ENCODE measurements at places on chromosomes 7 and 10.

DNA sequence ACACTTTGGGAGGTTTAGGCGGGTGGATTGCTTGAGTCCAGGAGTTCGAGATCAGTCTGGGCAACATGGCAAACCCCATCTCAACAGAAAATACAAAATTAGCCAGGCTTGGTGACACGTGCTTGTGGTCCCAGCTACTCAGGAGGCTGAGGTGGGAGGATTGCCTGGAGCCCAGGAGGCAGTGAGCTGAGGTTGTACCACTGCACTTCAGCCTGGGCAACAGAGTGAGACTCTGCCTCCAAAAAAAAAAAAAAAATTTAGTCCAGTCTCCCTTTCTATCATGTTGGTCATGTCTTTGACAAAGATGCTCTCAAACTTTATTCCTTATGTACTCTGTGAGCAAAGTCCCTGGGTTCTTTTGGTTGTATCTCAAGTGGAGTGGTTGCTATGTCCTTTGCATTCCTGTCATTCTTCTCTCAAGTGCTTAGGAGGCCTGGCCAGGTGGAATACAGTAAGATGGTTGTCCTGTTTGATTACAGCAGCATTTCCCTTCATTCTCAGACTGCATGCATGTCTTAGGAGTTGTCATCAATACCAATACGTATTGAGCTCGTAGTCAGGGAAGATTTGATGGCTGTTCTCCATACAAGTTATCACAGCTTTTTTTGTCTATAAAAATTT, 85.7 kb downstream of the MMRN2 start:
- DNase-seq, result no peak

- no peak for DNase-seq
These were observed 89.0 kb downstream of the PHTF2 start for GRCh38 chr7:77887567-77887966.

DNA sequence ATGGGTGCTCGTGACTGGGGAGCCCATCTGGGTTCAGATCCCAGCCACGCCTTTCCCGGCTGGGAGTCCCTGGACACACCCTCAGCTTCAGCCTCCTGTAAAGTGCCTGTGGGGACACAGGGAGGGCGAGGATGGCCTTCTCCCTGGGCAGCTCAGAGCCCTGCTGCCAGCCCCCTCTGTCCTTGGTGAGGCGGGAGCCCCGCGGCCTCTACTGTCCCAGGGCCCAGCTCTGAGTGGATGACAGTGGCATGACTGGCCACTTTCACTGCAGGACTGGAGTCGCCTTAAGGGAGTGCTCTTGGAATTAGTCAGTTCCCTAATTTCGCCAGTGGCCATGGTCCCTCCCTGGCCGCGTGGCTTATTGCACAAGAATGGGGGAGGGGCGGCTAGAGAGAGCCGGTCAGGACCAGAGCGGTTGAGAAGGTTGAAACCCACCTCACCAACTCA, 4.6 kb downstream of the BRI3 start:
- peak; percentile 59 for DNase-seq

- DNase-seq, result no peak
These were observed 47.9 kb upstream of the SEMA3D start for GRCh38 chr7:85234730-85235129.

DNA sequence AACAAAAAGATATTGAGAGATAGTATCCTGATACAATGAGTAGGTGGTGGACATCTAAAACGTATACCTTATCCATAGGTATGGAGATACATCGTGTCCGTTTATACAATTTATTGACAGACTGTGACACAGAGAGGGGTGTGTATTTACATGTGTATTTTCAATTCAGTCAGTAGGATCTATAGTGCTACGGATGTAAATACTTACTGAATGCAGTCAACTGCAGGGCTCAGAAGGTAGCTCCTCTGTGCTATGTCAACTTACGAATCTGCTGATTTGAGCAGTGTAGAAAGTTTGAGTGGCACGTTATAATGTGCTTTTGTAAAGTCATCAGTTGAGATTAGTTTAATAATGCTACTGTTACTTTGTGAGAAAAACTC, 626 bp downstream of the ZNF804B start:
- no peak for DNase-seq

- DNase-seq, result no peak
These were observed 831.1 kb upstream of the C7orf33 start for GRCh38 chr7:147759327-147759943.

GRCh38 chr10:75283671-75284470, 48.1 kb upstream of the COMTD1 start:
- DNase-seq, result peak; percentile 50

DNA sequence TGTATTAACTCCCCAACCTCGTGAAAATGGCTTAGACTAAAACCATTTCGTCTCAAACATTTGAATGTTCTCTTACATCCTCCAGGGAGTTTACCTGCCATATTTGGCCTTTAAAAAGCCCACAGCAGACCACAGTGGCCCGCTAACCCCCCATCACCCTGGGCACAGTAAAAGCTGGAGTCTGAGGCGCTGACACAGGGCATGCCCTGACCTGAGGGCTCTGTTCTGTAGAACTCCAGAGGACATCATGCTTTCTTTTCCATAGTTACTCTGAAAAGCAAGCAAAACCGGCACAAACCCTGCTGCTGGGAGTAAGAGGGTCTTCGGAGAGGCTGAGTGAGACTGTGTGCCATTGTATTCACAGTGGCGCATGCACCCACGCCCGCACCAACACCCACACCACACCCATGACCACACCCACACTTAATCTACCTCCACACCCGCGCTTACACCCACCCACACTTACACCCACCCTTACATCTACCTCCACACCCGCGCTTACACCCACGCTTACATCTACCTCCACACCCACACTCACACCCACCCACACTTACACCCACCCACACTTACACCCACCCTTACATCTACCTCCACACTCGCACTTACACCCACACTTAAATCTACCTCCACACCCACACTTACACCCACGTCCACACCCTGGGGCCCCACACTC, 32.1 kb downstream of the LRRC27 start:
- DNase-seq, result no peak

GRCh38 chr10:29174389-29174788, 114.5 kb upstream of the LYZL1 start:
- DNase-seq, result no peak

- DNase-seq, result peak; percentile 14
These were observed 12.1 kb upstream of the KPNA7 start for GRCh38 chr7:99219985-99220384.

- no peak for DNase-seq
These were observed 25.0 kb upstream of the FZD1 start for GRCh38 chr7:91239171-91239604.

- peak; percentile 50 for DNase-seq
These were observed 1.5 kb downstream of the ADCY1 start for GRCh38 chr7:45575501-45576248.

DNA sequence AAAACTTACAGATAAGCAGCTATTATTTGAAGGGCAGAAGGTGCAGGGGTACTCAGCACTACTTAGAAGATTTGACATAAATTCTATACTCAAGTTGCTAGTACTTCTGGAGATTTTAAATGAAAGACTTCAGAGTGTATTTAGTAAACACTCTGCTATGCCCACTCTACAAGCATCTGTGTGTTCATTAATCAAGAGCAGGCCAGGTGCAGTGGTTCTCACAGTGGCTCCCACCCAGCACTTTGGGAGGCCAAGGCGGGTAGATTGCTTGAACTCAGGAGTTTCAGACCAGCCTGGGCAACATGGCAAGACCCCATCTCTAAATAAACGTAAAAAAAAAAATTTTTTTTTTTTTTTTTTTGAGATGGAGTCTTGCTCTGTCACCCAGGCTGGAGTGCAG, 38.9 kb upstream of the TOMM7 start:
- no peak for DNase-seq

- DNase-seq, result no peak
These were observed 658.5 kb downstream of the TYW1 start for GRCh38 chr7:67655168-67655567.

GRCh38 chr7:48419401-48419800, 248.1 kb downstream of the ABCA13 start:
- no peak for DNase-seq

GRCh38 chr10:101829561-101830315, 11.5 kb upstream of the OGA start:
- peak; percentile 64 for DNase-seq

DNA sequence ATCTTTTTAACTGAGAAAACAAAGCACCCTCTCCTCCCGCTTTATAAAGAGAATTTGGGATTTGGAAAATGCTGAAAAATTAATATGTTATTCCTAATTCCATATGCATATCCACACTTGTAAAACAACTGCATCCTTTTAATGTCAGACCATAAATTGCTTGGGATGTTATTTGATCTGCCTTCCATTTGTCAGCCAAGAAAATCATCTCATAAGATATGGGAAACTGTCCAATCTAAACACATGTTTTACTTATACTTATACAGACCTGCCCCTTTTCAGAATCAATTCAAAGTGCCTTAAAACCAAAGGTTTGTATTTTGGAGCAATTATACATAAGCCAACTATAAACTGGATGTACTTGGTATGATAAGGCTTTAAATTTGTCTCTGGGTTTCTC, 595.5 kb upstream of the PFKP start:
- DNase-seq, result no peak

GRCh38 chr10:45473126-45473525, 99.1 kb downstream of the ALOX5 start:
- no peak for DNase-seq

GRCh38 chr10:21352886-21353285, 172.6 kb downstream of the SKIDA1 start:
- no peak for DNase-seq

GRCh38 chr7:93198472-93198871, 27.8 kb downstream of the HEPACAM2 start:
- no peak for DNase-seq

Data from breast epithelium (tissue), 4 donors.